8988T (cell line): ENCODE measurements at places on chromosomes 5 and 9.

DNA sequence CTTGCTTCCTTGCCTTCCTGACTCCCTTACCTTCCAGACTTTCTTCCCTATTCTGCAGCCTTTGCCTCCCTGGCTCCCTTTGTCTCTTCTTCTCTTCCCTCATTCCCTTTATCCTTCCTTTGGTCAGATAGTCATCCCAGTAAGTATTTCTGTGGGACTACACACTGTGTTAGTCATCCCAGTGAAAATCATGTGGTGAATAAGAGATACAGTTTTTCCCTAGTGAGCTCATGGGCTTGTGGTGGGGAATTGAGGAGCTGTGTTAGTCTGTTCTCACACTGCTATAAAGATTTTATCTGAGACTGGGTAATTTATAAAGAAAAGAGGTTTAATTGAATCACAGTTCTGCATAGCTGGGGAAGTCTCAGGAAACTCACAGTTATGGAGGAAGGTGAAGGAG is 109.8 kb upstream of the EDIL3 start:
- DNase-seq = no peak

DNA sequence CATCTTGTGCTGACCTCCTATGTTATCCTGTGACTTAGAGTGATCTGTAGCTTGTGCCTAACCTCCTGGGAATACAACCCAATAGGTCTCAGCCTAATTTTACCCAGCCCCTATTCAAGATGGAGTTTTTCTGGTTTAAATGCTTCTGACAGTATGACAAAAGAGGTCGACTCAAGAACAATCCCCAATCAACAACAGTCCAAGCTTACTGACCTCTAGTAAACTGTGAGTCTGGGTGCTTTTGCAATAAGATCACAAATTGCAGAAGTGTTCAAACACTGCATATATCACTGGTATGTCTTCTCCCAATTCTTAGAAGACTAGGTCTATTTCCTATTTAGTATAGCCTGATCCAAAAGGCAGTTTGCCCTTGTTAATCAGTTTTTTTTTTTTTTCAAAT is 323.5 kb upstream of the PTGER4 start:
- no peak for DNase-seq

GRCh38 chr5:59140133-59140532 is 557.3 kb downstream of the RAB3C start:
- DNase-seq = no peak

GRCh38 chr5:109669991-109670706 is 19.6 kb upstream of the MAN2A1 start:
- no peak for DNase-seq

DNA sequence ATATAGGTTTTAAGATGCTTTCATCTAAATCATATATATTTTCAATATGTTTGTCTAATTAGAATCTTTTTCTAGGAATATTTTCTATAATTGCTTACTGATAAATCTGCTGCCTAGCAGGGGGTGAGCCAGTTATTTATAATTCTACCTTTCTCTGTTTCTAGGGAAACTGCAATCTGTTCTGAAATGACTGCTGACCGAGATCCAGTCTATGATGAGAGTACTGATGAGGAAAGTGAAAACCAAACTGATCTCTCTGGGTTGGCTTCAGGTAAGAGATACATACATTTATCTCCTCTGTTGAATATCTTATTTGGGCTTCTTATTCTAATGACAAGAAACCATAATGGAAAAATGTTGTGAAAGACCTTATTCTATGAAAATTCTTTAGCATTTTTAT is 127.3 kb downstream of the XRCC4 start:
- DNase-seq = no peak

DNA sequence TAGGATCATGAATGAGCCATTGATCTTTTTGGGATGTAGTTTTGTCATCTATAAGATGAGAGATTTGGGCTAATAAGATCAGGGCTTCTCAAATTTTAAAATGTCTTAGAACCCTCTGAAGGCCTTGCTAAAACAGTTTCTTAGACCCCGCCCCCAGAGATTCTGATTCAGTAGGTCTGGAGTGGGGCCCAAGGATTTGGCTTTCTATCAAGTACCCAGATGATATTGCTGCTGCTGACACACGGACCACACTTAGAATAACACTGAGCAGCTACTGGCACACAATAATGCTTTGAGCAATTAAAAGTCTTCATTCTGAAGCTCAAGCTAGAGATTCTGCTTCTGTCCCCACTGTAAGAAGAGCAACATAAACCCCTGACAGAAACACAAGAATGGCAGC is 216.7 kb downstream of the SMARCA2 start:
- no peak for DNase-seq

- DNase-seq = no peak
These were observed 765.3 kb upstream of the ADAMTS16 start for GRCh38 chr5:4374866-4375265.

DNA sequence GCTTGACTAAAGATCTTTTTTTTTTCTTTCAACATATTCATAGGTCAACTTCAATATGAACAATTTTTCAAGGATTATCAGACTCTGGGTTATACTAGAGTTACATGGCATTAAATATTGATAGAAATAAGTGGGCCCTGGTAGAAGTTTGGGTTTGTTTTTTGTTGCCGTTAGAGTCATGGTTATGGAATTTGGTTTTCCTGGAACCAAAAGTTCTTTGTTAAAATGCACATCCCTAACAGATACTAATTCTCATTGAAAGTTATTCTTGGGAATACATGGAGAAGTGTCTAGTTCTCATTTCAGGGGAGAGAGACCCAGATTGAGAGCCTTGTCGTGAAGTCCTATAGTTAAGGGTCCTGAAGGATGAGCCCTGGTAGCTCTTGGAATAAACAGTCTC is 124.9 kb downstream of the FGF1 start:
- DNase-seq = no peak

- no peak for DNase-seq
These were observed 48.9 kb downstream of the FAM174A start for GRCh38 chr5:100584069-100584468.

GRCh38 chr5:134503088-134503936 is 22.2 kb upstream of the JADE2 start:
- peak; percentile 60 for DNase-seq

DNA sequence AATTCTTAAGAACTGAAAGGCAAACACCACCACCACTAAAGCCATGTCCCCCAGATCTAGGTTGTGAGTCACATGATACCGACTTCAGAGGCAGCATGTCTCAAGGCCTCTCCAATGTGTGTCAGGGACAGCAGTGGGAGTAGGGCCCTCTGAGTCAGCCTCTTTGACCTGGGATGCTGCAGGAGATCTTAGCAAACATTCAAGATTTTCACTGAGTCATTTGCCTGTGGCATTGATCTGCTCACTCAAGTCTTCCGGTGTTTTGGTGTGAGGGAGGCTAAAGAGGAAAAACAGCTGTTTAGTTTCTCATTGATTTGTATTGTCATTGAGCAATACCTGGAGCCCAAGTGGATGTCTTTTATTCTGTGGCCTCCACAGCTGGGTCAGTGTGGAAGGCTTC is 36.1 kb downstream of the TMC1 start:
- DNase-seq = peak; percentile 46

DNA sequence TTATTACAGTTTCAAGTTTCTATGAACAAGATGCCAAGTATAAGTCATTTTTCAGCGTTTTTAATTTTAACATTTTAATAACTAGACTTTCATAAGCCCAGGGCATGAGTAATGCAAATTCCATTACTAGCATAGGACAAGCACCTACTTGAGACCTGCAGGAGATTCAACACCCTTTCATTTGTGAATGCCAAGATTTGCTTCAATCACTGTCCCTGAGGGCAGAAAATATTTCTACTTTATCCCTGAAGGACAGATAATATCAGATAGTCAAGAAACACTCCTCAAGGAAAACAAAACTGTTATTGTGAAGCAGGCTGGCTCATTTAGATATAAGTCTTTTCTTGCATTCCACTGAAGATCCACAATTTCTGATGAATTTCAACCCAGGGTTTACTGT is 27.7 kb upstream of the ZNF622 start:
- DNase-seq = no peak

DNA sequence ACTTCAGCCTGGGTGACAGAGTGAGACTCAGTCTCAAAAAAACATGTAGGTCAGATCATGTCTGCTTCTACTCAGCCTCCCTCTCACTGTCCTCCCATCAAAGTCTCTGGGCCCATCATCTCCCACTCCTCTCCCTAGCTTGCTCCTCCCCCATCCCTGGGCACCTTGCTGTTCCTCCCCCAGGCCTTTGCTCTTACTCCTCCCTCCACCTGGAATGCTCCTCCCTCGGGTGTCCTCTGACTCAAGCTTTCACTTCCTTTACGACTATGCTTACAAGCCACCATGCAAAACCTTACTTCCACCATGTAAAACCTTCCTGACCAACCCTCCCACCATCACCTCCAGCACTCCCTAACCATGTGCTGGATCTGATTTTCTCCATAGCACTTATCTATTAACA is 51.5 kb downstream of the MTMR12 start:
- no peak for DNase-seq

- DNase-seq = no peak
These were observed 40.1 kb upstream of the STXBP1 start for GRCh38 chr9:127571971-127572370.
